ENCODE measurements at places on chromosomes 4 and X.
A peak's percentile ranks its signal among the peaks of the same experiment; 100 is the strongest.

DNA sequence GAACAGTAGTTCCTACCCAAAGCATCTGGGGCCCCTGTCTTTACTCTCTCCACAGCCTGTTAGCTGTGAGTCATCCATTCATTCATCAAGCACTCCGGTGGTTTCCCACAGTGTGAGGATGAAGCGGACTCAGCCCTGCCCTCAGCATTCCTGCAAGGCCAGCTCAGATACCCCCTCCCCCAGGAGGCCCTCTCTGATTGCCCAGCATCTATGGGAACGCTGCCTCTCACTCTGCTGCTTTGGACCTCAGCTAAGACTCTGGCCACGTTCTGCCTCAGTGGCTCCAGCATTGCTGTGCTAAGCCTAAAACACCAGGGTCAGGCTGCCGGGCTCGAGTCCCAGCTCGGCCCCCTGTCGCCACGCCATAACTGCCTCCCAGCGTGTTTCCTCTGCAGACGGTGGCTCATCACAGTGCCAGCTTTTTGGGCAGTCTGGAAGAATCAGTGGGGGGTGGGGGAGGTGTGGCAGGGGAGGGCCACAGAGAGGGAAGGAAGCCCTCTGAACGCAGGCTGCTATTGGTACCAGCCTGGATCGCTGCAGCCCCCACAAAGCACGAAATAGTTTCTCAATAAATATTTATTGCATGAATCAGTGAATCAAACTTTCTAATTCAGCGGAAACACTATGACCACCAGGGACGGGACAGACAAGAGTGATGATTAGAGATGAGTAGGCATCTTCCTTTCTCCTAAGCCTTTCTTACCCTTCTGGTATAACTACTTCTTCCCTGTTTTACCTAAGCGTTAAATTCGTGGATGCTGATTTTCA lies 74.4 kb downstream of the SORCS2 start:
- DNase-seq: no peak

- DNase-seq: no peak
Observed at GRCh38 chr4:173794662-173795061, 264.6 kb upstream of the HAND2 start.

DNA sequence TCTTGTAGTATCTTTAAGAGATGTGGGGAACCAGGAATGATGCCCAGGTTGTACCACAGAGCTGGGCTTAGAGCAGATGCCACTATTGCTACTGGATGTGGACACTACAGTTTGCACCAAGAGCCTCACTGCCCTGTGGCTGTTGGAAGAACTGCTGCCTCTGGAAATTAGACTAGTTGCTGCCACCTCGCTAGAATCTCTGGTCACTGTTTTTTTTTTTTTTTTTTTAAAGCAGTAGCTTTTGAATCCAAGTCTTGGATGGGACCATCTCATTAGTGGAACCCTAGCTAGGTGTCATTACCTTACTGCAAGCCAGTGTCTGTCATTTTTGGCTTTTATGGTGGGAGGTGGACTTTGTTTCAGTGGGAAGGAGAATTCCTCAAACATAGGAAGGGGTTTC lies 105.5 kb downstream of the ARHGAP10 start:
- DNase-seq: no peak

DNA sequence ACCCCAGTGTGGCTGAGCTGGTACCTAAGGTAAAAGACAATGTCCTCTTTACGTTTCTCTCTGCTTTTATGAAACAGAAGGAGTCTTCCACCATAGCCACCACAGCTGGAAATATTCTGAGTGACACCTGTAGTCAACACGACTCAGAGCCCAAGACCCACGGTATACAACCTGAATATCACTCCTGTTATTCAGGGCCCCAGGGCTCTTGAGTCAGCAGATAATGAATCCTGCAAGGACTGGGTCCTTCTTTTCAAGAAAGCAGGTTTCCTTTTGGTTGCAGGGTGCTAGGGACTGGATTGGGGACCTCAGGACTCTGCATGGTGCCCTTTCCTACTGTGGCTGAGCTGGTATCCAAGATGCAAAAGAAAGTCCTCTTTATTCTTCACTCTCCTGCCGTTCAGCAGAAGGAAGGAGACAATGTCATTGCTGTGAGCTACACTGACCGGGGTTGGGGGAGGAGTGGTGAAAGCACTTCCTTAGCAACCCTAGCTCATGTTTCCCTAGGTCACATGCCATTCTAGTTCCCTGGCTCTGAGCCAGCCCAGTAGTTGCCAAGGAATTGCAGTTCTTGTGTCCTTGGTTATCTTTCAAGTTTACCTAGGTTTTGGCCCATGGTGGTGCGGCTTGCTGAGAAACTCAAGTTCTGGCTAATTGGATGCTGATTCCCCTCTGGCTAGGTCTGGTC lies 23.7 kb upstream of the UNC5C start:
- no peak for DNase-seq

DNA sequence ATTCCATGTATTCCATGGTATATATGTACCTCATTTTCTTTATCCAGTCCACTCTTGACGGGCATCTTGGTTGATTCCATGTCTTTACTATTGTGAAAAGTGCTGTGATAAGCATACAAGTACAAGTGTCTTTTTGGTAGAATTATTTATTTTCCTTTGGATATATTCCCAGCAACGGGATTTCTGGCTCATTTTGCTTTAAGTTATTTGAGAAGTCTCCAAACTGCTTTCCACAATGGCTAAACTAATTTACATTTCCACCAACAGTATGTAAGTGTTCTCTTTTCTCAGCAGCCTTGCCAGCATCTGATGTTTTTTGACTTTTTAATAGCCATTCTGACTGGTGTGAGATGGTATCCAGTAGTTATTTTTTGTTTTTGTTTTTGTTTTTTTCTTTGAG lies 17.6 kb upstream of the FAT4 start:
- DNase-seq: no peak

GRCh38 chr4:15412461-15412860 lies 15.4 kb upstream of the C1QTNF7 start:
- DNase-seq: no peak

DNA sequence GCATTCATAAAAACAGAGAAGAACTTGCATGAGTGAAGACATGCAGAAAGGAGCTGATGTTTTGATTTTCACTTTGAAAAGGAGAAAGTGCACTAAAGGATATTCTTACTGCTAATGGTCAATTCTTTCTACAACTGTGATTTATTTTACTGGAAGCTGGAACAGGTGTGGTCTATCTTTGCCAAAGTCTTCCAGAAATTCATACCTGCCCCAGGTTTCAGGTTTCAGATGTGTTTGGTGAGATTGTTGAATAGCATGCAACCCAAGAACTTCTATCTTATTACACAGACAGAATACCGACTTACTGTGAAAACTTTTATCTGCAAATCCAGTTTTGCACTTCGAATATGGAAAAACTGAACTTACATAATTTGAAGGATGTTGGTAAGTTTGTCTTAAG lies 388.3 kb downstream of the PDGFC start:
- DNase-seq: no peak

- DNase-seq: peak; percentile 2
Observed at GRCh38 chrX:19673375-19674040, 158.2 kb upstream of the MAP3K15 start.

GRCh38 chr4:41748571-41749475 lies at the start of gene PHOX2B:
TSS of gene PHOX2B (minus strand) at chr4:41748725. CDS start at chr4:41748610, 115 bp downstream.
- no peak for DNase-seq

DNA sequence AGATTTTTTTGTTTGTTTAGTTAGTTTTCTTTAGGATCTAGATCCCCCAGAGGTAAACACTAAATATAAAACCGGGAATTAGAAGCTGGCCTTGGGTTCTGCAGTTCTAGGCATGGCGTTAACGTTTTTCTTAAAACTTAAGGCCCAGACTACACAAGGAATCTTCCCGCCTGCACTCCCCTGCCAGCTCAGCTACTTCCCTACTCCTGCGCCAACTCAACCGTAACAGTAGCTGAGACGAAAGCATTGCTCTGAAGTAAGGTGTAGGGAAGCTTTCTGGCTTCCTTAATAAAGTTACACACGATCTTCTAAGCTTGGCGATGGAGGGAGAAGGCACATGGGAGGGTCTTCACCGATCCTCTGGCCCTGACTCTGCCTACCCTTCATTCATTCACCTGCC lies 37.1 kb downstream of the CPE start:
- DNase-seq: no peak

GRCh38 chr4:87938746-87939145 lies 36.8 kb upstream of the SPP1 start:
- DNase-seq: no peak

DNA sequence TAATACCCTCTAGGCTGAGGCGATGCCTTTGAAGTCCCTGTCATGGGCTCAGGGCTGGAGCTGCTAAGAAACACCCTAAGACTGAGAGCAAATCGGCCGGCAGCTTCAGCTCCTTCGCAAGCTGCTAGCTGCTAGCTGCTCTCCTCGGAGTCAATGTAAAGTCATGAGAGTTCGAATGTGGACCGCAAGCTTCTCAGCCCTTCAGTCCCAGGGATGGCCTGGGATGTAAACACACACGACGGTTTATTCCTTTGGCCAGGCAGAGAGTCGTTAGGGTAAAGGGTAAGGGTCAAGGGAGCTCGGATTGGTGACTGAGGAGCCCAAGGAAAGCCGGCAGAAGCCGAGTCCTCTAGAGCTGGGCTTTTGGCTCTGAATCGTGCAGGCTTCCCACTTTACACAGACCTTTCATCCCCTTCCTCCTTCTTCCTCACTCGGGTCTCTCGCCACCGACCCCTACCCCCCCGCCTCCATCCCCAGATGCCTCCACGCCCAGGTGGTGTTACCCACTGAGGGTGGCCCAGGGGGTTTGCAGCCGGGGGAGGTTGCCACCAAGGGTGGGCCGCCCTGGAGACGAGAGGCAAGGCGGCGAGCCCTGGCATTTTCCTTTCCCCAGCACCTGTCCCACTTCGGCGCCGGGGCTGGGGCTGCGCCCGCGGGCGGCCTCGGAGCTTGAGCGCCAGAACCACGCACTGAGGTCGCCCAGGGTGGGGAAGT lies 3.1 kb upstream of the BCORL1 start:
- DNase-seq: no peak

- DNase-seq: no peak
Observed at GRCh38 chr4:169269916-169270809, 593 bp downstream of the SH3RF1 start.

DNA sequence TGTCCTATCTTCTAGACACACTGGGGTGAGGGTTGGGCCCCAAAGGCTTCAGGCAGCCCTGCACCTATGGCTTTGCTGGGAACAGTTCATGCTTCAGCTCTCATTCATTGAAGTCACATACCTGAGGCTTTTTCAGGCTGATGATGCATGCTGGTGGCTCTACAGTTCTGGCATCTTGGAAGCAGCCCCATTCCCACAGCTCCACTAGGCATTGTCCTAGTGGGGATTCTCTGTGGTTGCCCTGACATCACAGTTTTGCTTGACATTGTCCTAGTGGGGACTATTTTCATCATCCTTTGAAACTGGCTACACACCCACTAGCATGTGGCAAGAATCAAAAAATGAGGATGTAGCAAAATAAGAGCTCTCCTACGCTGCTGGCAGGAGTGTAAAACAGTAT lies 37.7 kb upstream of the C4orf17 start:
- no peak for DNase-seq

GRCh38 chr4:169861593-169861992 lies 103.8 kb upstream of the HPF1 start:
- no peak for DNase-seq

DNA sequence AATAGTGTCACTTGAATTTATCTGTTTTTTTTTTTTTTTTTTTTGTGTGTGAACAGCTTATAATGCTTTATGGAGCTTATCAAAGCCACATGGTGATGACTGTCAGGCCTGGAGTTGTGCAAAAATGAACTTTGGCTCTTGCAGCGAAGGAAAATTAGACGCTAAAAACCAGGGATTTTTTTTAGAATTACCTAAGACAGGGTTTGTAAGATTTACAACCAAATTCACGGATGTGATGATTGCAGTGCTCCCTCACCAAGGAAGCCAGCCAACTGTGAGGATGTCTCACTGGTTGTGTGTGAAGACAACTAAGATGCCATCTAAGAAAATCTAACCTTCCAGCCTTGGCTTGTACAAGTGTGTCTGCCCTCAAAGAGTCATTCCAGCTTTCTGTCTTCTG lies 127.1 kb upstream of the SLC4A4 start:
- DNase-seq: no peak

GRCh38 chrX:18286322-18286831 lies 65.7 kb upstream of the BEND2 start:
- DNase-seq: no peak

- peak; percentile 18 for DNase-seq
Observed at GRCh38 chr4:158850800-158851644, 82.2 kb downstream of the FNIP2 start.

DNA sequence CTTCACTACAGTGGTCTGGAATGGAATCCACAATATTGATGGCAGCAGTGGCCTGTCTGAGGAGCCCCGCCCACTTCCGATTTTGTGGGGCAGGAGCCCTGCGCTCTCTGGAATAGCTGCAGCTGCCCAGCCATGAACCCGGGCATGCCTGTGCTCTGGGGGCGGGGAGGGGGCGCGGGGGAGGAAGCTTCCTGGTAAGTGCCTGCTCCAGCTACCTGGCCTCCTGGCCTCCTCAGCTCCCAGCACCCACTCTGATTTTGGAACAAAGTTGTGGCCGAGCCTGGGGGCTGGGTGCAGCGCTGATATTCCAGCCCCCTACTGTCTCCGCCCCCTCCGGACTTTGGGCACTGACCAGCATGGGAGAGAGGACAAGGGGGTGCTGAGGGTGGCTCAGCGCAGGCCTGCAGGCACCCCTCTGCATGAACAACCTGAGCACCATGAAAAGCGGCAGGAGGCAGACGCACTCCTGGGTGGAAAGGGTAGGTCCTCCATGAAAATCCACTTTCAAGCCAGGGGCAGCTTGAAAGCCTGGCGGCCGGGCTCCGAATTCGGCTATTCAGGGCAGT lies 972.7 kb upstream of the AGA start:
- DNase-seq: no peak

- no peak for DNase-seq
Observed at GRCh38 chr4:118085700-118086099, 51.4 kb downstream of the NDST3 start.

GRCh38 chr4:4752576-4753401 lies 106.7 kb upstream of the MSX1 start:
- no peak for DNase-seq

- no peak for DNase-seq
Observed at GRCh38 chrX:133849676-133850075, 135.7 kb downstream of the GPC3 start.

- no peak for DNase-seq
Observed at GRCh38 chr4:184292465-184292867, 74.8 kb upstream of the ENPP6 start.

All from NCI-H1694 (cell line).